Fibroblast of mammary gland (primary cell): ENCODE measurements at places on chromosomes 6 and 20.

DNA sequence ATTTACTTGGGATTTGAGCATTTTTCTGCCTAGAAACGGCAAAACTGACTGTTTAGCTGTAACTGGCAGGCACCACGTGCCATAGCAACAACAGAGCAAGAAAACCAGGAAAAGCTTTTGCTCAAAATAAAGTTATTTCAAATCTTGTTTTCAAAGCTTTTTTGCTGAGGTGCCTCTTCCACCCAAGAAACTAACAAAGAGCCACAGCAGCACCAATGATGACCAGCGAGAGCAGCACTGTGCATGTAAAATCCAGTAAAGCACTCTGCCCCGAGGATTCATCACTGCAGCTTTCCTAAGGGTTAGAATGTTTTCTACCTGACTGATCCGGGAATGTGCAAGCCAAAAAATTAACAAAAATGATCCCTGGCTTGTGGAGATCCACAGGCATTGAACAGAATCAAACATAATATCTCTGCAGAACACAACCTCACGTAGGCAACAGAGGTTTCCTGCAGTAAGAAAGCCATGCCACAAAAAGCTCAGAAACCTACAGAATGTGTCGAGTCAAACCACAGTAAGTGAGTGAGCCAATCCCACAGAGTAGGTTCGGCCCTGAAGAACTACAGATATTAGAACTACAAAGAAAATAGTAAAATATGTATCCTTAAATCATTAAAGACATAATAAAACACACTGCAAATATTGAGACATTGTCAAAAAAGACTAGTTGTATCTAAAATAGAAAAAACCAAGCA is 7.4 kb upstream of the ULBP3 start:
- DNase-seq: no peak

DNA sequence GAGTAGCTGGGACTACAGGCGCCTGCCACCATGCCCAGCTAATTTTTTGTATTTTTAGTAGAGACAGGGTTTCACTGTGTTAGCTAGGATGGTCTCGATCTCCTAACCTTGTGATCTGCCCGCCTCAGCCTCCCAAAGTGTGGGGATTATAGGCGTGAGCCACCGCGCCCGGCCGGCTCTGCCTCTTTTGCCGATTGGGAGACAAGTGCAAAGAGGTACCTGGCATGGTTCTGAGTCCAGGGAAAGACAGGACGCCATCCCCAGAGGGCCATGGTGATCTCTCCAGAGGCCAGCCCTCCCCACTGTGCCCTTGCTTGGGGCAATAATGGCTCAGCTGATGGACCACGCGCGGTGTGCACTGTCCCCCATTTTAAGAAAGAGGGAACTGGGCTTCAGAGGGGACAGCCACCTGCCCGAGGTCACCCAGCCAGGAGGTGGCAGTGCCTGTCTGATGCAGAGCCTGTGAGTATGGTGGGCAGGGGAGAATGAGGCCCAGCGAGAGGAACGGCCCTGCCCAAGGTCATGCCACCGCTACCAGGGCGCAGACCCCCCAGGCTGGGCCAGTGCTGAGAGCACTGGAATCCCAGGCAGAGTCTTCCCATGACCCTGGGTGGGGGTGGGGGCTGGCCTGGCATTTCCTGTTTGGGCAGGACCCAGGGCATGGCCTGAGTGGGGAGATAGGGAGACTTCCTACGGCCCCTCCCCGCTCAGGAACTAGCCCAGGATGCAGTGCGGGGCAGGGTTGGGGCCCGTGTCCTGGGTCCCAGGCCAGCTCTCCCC is 61.0 kb downstream of the SNAI1 start:
- DNase-seq: no peak

DNA sequence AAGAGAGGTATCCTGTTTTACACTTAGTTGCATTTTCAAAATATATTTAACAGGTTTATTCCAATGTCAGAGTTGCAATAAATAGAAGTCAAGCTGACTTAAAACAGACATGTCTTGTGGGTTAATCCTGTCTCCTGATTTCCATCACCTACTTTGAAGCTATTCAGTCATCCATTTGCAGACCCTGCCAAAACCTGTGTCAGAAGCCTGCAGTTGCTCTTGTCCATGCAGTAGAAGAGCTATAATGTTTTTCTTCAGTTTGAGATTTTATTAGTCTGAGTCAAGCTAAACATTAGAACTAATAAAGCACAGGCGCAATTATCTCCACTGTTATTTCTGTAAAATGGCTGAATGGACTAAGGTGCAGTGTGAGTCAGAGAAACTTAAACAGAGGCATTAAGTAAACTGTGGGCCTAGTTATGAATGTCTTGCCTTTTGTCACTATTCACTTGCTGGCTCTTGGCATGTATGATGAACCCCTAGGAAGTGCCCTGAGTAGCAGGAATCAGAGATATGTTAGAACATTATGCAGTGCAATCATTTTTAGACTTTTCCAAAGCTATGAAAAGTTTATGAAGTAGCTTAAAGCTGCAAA is 11.0 kb upstream of the HDGFL1 start:
- no peak for DNase-seq

- no peak for DNase-seq
Measured at GRCh38 chr20:6715401-6715941, 52.0 kb upstream of the BMP2 start.

- no peak for DNase-seq
Measured at GRCh38 chr6:70072540-70073179, 206.3 kb downstream of the COL19A1 start.

DNA sequence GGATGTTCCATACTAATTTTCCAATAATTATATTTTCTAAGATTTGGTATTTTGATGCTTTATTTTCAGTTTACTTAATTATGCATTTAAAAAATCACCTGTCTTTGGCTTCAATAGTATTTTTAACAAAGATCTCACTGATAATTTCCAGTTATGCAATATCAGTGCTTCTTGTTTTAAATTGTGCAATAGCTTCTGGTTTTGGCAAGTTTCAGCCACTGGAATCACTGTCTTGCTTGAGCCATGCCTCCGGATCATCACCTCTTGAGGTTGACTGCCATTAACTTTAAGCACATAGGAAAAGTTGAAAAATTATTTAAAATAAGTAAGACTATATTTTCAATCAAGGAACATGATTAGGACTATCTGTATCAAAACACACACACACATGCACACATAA is 1242.1 kb downstream of the HACE1 start:
- no peak for DNase-seq

GRCh38 chr20:10387686-10388085 is 46.3 kb downstream of the MKKS start:
- DNase-seq: no peak

- no peak for DNase-seq
Measured at GRCh38 chr20:37837924-37838323, 65.0 kb upstream of the VSTM2L start.

- DNase-seq: no peak
Measured at GRCh38 chr6:2471472-2471871, 226.1 kb upstream of the GMDS start.

GRCh38 chr6:35473075-35473849 is 5.1 kb downstream of the RPL10A start:
- no peak for DNase-seq

- DNase-seq: peak; percentile 88
Measured at GRCh38 chr20:4925842-4926530, 75.3 kb downstream of the SLC23A2 start.

- DNase-seq: no peak
Measured at GRCh38 chr6:56689114-56689513, 46.4 kb upstream of the DST start.

DNA sequence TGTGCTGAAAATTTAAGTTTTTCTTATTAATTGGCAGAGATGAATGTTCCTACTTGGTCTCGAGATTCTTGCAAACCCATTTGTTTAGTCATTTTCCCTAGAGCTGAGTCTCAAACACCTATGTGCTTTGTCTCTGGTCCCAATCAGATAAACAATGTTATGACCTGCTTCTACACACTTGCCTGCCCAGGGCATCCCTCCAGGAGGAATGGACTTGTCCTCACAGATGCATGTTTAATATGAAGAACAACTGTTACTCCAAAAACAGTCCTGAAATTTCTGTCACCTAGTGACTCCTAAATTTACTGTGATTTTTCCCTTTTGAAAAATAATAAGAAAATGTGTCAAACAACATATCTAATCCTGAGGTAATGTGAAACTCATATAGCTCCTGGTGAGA is 43.7 kb downstream of the HDGFL1 start:
- no peak for DNase-seq

- DNase-seq: peak; percentile 84
Measured at GRCh38 chr20:61520893-61521460, 268.9 kb downstream of the CDH4 start.

GRCh38 chr6:110708295-110708950 is 106.8 kb downstream of the CDK19 start:
- DNase-seq: peak; percentile 61

DNA sequence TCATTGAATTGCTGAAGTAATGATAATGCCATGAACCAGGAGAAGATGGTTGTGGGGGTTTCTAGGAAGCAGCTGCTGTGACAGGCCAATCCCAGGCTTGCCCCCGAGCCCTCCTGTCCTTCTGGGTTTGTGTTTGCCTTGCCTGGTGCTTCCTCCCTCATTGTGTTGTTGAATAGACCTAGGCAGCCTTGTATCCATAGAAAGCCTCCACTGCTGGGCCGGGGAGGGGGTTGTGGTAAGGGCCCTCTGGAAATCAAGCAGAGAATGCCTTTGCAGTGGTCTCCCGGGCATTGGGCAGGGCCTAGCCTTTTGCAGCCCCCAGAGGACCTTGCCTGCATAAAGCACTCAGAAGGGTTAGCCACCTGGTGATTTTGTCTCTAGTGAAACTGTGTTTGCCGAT is 69.3 kb downstream of the CDS2 start:
- no peak for DNase-seq

DNA sequence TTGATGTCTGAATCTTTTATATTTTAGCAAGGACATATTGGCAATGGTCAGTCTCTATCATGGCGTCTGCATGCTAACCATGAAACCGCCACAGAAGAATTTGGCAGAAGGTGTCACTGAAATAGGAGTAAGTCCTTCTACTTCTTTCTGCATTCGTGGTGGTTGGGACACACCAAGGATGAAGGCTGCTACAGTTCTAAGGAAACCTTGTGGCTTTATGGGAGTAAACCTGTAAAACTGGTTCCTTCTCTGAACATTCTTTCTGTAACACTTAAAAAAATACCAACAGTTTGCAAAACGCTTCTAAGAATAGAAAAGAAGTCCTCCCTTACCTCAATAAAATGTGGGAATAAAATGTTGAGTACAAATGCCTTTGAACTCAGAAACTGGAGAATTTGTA is 195.3 kb downstream of the SLC24A3 start:
- no peak for DNase-seq

DNA sequence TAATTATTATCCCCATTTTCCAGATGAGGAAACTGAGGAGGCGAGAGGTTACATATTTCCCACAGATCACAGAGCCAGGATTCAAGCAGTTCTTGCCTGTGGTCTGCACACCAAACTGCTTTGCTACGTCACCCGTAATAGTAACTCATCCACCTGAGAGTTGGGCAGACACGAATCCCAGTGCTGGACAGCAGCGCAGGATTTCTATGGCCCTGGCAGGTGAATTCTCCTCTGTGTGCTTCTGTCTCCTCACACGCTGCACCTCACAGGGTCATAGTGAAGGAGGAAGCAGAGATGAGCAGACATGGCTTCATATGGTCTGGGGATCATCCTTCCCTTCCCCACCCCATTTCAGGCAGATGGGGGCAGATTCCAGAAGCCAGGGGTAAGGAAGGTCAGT is 127.0 kb upstream of the LRFN2 start:
- no peak for DNase-seq

DNA sequence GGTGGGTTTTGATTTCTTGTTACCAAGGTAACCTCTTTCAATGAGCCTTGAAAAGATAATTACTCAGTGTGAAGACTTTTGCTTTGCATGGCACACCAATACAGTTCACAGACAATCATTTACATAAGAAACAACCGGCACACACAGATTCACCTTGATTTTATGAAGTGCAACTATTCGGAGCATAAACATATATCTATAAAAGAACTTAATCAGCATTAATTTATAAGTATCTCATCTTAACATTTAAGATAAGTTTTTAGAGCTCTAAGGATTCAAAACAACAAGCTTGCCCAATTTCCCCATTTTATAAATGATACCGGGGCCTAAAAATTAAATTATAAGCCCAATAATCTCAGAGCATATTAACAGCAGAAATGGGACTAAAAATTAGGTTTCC is 85.9 kb upstream of the PCSK2 start:
- no peak for DNase-seq

DNA sequence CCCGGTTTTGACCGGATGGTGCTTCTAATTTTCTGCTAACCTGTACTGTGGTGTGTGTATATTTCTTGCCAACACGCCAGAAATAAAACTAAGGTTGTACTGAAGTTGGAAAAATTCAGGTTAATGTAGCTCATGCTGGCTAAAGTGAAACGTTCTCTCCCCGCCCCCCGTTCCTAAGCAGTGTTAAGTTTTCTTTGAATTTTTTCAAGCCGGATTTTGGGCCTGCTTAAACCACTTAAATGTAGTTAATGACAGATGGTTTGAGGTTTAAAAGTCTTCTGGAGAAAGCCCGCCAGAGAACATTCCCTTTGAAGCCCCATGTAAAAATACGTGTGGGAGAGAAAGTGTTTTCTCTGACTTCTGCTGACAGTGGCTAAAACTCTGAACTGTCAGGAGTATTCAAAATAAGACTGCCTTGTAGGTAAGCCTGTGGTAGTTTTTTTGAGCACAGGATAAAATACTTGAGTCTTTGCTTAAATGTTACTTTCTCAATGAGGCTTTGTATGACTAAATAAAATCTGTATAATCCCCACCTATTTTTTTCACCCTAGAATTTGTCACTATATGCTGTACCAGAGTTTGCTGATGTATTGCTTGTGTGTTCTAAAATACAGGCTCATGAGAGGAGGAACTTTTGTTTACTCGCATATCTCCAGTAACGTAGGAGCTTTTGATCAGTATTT is 101.3 kb downstream of the OR2B2 start:
- DNase-seq: no peak

DNA sequence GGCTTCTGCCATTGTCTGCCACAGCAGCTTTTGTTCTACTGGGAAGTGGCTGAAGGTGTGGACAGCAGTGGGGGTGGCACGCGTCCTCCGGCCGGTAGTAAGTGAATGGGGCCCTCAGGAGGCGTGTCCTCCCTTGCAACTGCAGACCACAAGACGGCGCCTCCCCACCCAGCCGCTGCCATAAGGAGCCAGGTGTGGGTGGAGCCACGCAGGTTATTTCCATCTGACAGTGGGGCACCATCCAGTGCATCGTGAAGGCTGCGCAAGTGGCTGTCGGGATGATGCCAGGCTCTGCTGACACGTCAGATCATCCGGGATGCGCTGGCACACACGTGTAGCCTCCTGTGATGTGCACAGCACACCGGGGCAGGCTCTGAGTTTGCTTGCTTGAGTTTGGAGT is 379.7 kb downstream of the CDH4 start:
- no peak for DNase-seq

- no peak for DNase-seq
Measured at GRCh38 chr6:88775866-88776571, 187.4 kb downstream of the RNGTT start.
